ENCODE measurements at places on chromosomes 7 and 10. TPM values are rescaled to one million over a fixed set of nuclear protein-coding genes. Genes with fewer than 3 reads are reported as not detected.
A peak's percentile ranks its signal among the peaks of the same experiment; 100 is the strongest.

Gene PTPRN2
- 49.0 TPM for total RNA-seq

Gene SCD
- 589 TPM for total RNA-seq

Gene PLEKHS1
- total RNA-seq = not detected

Gene ADIRF
- total RNA-seq = not detected

Gene OR9A2
- total RNA-seq = not detected

Gene AUTS2
- total RNA-seq = 300 TPM

Gene NKX6-2
- total RNA-seq = 6.2 TPM

Gene SCIN
- not detected for total RNA-seq

Gene SPDYE2B
- not detected for total RNA-seq

Gene TMEM229A
- not detected for total RNA-seq

Gene ZNF736
- 9.6 TPM for total RNA-seq

Gene CROT
- 4.9 TPM for total RNA-seq

Gene FRA10AC1
- total RNA-seq = 17.7 TPM

Gene GJD4
- total RNA-seq = not detected

DNA sequence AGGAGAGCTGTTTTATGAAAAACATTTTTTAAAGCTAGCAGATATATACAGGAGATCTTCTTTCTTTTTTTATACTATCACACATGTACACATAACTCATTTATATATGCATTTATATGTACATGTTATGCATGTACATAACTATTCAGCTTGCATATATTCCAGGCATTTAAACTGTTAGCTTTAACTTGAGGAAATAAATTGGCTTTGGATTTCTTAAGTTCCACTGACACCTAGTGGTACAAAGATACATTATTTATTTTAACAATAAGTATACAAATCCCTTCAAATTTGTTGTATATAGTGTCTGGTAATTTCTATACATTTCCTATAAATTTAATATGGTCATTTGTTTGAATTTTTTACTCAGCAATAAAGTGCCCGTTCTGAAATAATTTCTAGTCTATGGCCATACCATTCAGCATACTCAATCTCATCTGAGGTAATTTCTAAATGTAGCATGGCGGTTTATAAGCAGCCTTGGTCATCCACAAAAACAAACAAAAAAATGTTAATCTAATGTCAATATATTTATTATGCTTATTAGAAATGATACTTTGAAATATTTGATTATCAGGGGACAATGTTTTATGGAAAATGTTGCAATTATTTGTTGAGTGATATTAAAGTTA lies 11.6 kb downstream of the ZDHHC6 start:
- no peak overlapping the region for H3K4me3 ChIP-seq
- H3K4me1 ChIP-seq = no peaks in the 10 kb centered on the region
- no peaks in the 10 kb centered on the region for H3K27me3 ChIP-seq
- no peaks in the 10 kb centered on the region for H3K36me3 ChIP-seq

DNA sequence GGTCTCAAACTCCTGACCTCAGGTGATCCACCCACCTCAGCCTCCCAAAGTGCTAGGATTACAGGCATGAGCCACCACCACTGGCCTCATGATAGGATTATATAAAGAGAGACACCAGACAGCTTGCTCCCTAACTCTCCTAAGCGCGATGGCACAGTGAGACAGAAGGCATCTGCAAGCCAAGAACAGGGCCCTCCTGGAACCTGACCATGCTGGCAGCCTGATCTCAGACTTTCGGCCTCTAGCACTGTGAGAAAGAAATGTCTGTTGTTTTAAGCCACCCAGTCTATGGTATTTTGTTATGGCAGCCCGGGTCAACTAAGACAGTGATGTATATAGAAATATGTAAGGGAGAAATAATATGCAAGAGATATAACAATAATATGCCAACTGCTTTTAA lies 51.2 kb downstream of the SRPK2 start:
- H3K27ac ChIP-seq = no peak overlapping the region
- no peaks in the 10 kb centered on the region for H3K36me3 ChIP-seq
- no peak overlapping the region for H3K4me3 ChIP-seq

GRCh38 chr7:48179496-48180030 lies 8.3 kb downstream of the ABCA13 start:
- H3K27ac ChIP-seq = peak overlapping the region; percentile 91
- H3K36me3 ChIP-seq = no peaks in the 10 kb centered on the region
- peaks cover 6% of the 10 kb centered on the region for H3K27me3 ChIP-seq
- peaks cover 21% of the 10 kb centered on the region for H3K4me1 ChIP-seq
- no peak for DNase-seq

GRCh38 chr7:118572604-118573003 lies 348.1 kb downstream of the ANKRD7 start:
- peaks cover 7% of the 10 kb centered on the region for H3K4me1 ChIP-seq
- no peaks in the 10 kb centered on the region for H3K27me3 ChIP-seq
- H3K36me3 ChIP-seq = no peaks in the 10 kb centered on the region

DNA sequence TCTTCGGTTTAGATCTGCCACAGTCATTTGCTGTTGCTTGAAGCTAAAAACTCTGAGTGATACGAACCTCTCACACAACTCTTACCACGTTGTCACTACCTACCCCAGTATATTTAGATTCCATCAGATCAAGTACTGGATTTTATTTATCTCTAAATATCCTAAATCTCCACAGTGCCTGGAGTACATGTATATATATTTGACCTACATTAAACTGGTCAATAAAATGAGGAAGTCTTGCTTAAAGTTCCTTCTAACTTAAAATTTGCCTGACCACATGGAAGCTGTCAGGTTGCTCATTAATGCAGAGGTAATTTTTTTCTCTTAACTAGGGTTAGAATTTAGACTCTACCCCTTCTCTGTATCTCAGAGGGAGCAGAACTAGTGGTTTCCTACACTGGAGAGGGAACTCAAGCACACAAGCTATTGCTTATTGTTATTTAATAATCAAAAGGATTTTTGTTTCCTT lies 3.1 kb upstream of the MACC1 start:
- DNase-seq = no peak
- no peaks in the 10 kb centered on the region for H3K36me3 ChIP-seq
- H3K27ac ChIP-seq = no peak overlapping the region
- no peak overlapping the region for H3K4me3 ChIP-seq
- no peaks in the 10 kb centered on the region for H3K4me1 ChIP-seq

- no peak overlapping the region for H3K4me3 ChIP-seq
- H3K36me3 ChIP-seq = no peaks in the 10 kb centered on the region
- H3K27me3 ChIP-seq = peaks cover 14% of the 10 kb centered on the region
- DNase-seq = no peak
- peaks cover 7% of the 10 kb centered on the region for H3K4me1 ChIP-seq
- no peak overlapping the region for H3K27ac ChIP-seq
These were observed 28.5 kb downstream of the CXCL12 start for GRCh38 chr10:44356139-44357022.

GRCh38 chr10:50857579-50857978 lies 27.8 kb downstream of the A1CF start:
- no peak for DNase-seq
- no peak overlapping the region for H3K27ac ChIP-seq
- H3K4me1 ChIP-seq = no peaks in the 10 kb centered on the region
- H3K27me3 ChIP-seq = peaks cover 4% of the 10 kb centered on the region

DNA sequence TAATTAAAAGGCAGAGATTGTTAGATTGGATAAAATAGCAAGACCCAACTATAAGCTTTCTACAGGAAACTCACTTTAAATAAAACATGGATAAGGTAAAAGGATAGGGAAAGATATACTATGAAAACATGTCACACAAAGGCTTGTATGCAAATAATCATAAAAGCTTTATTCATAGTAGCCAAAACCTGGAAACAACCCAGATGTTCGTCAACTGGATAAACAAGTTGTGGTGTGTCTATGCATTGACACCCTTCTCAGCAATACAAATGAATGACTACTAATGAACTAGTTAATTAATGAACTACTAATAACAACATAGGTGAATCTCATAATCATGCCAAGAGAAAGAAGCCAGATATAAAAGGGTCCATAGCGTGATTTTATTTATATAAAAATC lies 37.7 kb upstream of the OIT3 start:
- no peaks in the 10 kb centered on the region for H3K27me3 ChIP-seq
- H3K4me1 ChIP-seq = no peaks in the 10 kb centered on the region
- DNase-seq = no peak

- H3K4me1 ChIP-seq = peaks cover 22% of the 10 kb centered on the region
- H3K27ac ChIP-seq = no peak overlapping the region
- H3K27me3 ChIP-seq = no peaks in the 10 kb centered on the region
- H3K36me3 ChIP-seq = no peaks in the 10 kb centered on the region
These were observed 187.8 kb downstream of the NPSR1 start for GRCh38 chr7:34845666-34846361.

GRCh38 chr7:35386816-35387706 lies 133.2 kb upstream of the TBX20 start:
- no peak overlapping the region for H3K4me3 ChIP-seq
- DNase-seq = no peak
- H3K36me3 ChIP-seq = no peaks in the 10 kb centered on the region
- no peak overlapping the region for H3K27ac ChIP-seq
- H3K27me3 ChIP-seq = peaks cover 9% of the 10 kb centered on the region
- H3K4me1 ChIP-seq = peaks cover 13% of the 10 kb centered on the region

DNA sequence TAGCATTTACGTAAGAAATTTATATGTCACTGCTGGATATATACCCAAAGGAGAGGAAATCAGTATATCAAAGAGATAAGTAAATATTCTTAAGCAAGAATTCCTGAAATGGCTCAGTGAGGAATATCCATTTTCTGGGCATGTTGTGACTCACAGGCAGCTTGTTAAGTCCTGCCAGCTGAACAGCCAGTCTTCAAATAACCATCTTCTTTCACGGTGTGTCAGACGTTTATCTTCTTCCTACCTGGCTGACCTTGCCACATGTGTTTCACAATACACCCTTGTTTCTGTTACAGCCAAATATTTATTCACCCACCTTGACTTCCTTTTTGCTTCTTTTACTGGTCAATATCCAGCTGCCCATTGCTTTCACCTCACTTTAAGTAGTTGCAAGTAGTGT lies 648.1 kb downstream of the ANKRD7 start:
- DNase-seq = no peak
- H3K36me3 ChIP-seq = no peaks in the 10 kb centered on the region
- peaks cover 2% of the 10 kb centered on the region for H3K27me3 ChIP-seq
- H3K4me1 ChIP-seq = peaks cover 9% of the 10 kb centered on the region
- H3K27ac ChIP-seq = no peak overlapping the region

GRCh38 chr10:120597902-120598301 lies 140.9 kb downstream of the PLPP4 start:
- H3K36me3 ChIP-seq = peaks cover 11% of the 10 kb centered on the region
- no peak for DNase-seq
- H3K27ac ChIP-seq = peak overlapping the region; percentile 92
- peaks cover 23% of the 10 kb centered on the region for H3K4me1 ChIP-seq
- H3K4me3 ChIP-seq = no peak overlapping the region

DNA sequence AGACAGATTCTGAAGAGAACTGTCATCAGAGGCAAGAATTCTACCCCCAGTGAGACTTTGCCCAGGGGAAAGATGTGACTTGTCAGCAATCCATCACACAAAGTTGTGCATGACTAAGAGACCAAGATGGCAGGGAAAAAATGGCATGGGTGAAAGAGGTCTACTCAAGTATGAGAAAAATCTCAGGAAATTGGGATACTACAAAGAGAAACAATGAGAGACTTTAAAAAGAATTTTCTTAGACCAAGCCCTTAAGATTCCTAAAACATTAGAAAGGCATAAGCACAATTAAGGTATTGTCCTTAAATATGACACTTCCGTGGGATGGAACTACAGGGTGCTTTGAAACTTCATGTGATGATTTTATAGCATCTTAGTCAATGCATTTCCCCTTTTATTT lies 45.6 kb upstream of the PDE1C start:
- no peak overlapping the region for H3K27ac ChIP-seq
- H3K27me3 ChIP-seq = peaks cover 2% of the 10 kb centered on the region
- H3K36me3 ChIP-seq = peaks cover 2% of the 10 kb centered on the region
- no peak for DNase-seq
- peaks cover 13% of the 10 kb centered on the region for H3K4me1 ChIP-seq

- H3K27me3 ChIP-seq = peaks cover 2% of the 10 kb centered on the region
- no peaks in the 10 kb centered on the region for H3K36me3 ChIP-seq
- H3K4me1 ChIP-seq = no peaks in the 10 kb centered on the region
- DNase-seq = peak; percentile 70
These were observed 11.8 kb upstream of the CAMK2G start for GRCh38 chr10:73886085-73886529.

DNA sequence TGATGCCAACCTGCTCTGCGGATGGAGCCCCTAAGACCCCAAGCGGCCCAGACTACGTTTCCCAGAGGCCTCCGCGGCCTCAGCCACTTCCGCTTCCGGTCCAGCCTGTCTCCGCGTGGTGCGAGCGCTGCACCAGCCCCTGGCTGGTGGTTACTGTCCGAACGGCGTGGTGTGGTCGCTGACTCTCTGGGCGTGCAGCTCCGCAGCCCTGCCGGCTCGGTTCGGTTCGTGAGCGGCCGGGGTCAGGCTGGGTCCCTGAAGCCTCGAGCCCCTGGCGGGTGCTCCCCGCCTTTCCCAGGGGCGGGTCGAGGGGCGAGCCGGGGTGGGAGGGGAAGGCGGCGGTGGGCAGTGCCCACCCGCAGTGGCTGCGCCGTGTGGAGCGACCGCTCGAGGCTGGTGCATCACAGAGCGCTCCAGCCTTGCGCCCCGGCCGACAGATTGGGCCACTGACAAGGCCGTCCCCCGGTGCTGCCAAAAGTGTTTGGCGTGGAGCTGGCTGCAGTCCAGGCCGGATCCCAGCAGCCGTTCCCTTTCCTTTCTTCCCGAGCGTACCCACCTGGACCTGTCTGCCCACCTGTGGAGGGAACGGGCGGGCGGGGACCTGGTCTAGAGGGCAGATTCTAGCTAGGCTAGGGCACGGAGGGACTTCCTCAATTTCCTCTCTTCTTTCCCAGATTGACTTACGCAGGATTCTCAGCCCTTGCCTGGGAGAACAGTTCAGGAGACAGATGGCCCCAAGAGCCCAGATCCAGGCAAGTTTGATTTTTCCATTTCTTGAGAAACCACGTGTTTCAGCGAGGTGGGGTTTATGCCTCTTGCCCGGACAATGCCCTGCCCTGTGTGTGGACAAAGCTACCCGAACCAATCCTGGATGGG lies at the start of gene ZNF485:
Gene ZNF485, plus strand, starts transcription at position 116 of the 876 bp plus-strand sequence. Its CDS starts 613 bp downstream, at position 729.
- H3K27me3 ChIP-seq = peaks cover 6% of the 10 kb centered on the region
- DNase-seq = peak; percentile 87
- peaks cover 7% of the 10 kb centered on the region for H3K4me1 ChIP-seq
- H3K27ac ChIP-seq = peak within 1 kb of the TSS; percentile 73

GRCh38 chr10:21726601-21727225 lies 192.7 kb downstream of the MLLT10 start:
- no peaks in the 10 kb centered on the region for H3K36me3 ChIP-seq
- no peaks in the 10 kb centered on the region for H3K27me3 ChIP-seq
- DNase-seq = no peak
- H3K4me3 ChIP-seq = no peak overlapping the region

- no peak for DNase-seq
- H3K36me3 ChIP-seq = peaks cover 11% of the 10 kb centered on the region
- H3K4me3 ChIP-seq = no peak overlapping the region
- H3K27ac ChIP-seq = no peak overlapping the region
- H3K4me1 ChIP-seq = no peaks in the 10 kb centered on the region
These were observed 130.4 kb downstream of the PFKFB3 start for GRCh38 chr10:6333086-6333485.

GRCh38 chr10:69382382-69383117 lies 34.2 kb downstream of the TACR2 start:
- peak overlapping the region; percentile 82 for H3K27ac ChIP-seq
- H3K4me3 ChIP-seq = peak overlapping the region; percentile 9
- H3K36me3 ChIP-seq = peaks cover 13% of the 10 kb centered on the region
- no peak for DNase-seq

- no peaks in the 10 kb centered on the region for H3K36me3 ChIP-seq
- no peaks in the 10 kb centered on the region for H3K4me1 ChIP-seq
- no peak overlapping the region for H3K4me3 ChIP-seq
- H3K27me3 ChIP-seq = no peaks in the 10 kb centered on the region
- DNase-seq = no peak
- no peak overlapping the region for H3K27ac ChIP-seq
These were observed 98.3 kb downstream of the KCNMA1 start for GRCh38 chr10:77539147-77539935.

- peaks cover 4% of the 10 kb centered on the region for H3K27me3 ChIP-seq
- H3K36me3 ChIP-seq = no peaks in the 10 kb centered on the region
- no peak overlapping the region for H3K27ac ChIP-seq
- H3K4me1 ChIP-seq = peaks cover 18% of the 10 kb centered on the region
- DNase-seq = no peak
These were observed 4.8 kb downstream of the ANXA7 start for GRCh38 chr10:73408978-73409521.

Measured in glutamatergic neuron (in vitro differentiated cells).